ENCODE measurements at places on chromosomes 7 and 10.

- peak; percentile 30 for DNase-seq
Measured at GRCh38 chr10:28939281-28940157, 262.2 kb downstream of the BAMBI start.

GRCh38 chr10:108427146-108427545, 1262.6 kb upstream of the SORCS1 start:
- DNase-seq, result no peak

DNA sequence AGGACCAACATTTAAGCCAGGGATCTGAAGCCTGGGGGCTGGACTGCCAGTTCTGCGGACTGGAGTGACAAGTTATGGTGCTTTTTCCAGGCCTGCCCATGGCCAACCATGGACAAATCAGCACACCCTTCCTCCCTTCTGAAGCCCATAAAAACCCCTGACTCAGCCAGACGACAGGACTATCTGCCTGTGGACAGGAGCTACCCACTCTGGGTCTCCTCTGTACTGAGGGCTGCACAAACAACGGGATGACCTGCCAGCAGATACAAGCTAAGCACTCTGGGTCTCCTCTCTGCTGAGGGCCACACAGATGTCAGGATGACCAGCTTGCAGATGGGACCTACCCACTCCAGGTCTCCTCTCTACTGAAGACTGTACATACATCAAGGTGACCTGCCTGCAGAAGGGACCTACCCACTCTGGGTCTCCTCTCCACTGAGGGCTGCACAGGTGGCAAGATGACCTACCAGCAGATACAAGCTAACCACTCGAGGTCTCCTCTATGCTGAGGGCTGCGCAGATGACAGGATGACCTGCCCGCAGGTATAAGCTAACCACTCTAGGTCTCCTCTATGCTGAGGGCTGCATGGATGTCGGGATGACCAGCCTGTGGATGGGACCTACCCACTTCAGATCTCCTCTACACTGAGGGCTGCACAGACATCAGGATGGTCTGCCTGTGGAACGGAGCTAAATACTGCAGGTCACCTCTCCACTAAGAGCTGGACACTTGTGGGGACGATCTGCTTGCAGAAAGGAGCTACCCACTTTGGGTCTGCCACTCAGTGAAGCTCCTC, 110.1 kb upstream of the GPR22 start:
- DNase-seq, result no peak

- DNase-seq, result no peak
Measured at GRCh38 chr10:60299961-60300883, 89.5 kb downstream of the ANK3 start.

DNA sequence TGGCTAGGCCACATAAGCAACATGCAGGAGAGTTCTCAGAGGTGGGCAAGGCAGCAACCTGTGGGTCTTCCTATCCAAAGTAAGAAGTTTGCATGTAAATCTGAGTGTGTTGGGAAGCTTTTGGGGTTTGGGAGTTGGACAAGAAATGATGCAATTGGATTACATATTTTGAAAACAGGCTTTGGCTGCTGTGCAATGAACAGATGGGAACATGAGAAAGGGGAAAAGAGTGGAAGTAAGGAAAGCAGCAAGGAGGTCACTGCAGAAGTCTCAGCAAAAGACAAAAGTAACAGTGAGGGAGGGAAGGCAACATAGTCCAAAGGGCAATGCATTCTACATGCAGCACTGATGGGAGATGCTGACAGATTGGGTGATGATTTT, 61.1 kb upstream of the C10orf90 start:
- DNase-seq, result no peak

DNA sequence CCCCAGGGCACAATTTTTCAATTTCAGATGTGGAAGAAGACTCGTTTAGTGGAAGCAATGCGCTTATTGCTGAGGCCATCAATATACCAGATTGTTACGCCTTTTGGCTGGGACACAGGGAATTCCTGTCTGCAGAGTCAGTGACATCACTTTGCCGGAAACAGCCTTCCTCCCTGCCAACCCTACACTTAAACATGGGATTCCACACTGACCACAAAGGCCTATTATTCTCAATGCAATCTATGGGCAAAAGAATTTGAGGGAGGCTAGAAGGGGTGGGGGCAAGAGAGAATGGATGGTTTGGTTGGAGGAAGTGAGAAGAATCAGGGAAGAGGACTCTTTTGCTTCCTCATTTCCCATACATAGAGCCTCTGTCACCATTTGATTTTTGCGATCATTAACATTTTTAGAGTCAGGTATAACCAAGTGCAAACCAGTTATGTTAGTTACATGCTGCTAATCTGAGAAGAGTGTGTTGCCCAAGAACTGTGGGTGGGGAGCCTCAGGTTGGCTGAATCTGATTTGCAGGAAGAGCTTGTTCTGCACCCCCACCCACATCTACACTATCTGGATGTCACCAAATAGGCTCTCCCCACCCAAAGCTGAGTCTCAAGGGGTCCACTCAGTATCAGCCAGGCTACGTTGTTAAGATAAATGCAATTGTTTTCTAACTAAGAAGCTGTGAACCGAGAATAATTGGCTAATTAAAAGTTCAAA, 58.2 kb downstream of the ENTPD1 start:
- no peak for DNase-seq

DNA sequence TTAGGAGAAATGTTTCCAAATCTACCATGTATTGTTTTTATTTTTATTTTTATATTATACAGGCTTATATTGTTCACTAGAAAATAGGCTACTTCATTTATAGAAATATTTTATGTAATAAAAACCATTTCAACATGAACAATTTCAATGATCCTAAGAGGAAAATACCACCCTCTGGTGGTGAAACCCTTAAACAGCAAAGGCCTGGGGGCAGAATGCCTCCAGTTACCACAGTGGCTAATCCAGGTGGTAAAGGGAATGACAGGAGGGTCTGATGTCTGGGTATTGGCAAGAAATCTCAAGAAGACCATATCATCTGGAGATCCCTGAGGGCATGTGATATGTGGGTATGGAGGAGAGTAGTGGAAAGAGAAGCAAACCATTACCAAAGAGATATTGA, 19.3 kb downstream of the MACC1 start:
- DNase-seq, result no peak

GRCh38 chr7:25863005-25863728, 288.8 kb upstream of the NFE2L3 start:
- no peak for DNase-seq

DNA sequence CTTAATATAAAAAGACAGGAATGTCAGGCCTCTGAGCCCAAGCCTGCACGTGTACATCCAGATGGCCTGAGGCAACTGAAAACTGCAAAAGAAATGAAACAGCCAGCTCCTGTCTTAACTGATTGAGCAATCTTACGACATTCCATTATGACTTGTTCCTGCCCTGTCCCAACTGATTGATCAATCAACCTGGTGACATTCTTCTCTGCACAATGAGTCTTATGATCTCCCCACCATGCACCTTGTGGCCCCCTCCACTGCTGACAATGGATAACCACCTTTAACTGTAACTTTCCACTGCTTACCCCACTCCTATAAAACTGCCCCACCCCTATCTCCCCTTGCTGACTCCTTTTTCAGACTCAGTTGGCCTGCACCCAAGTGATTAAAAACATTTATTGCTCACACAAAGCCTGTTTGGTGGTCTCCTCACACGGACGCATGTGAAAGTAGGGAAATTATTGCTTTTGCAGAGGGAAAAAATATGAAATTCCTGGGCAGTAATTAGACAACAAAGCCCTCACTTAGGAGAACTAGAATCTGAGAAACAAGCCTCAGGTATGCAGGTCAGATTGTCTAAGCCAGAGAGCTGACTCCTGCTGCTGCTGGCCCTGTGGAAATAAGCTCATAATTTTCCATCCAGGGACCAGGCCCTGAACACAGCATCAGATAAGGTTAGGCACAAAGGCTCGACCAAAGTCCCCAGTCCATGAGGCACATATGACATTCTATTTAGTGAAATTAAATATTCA, 5.3 kb downstream of the CYP3A7 start:
- DNase-seq, result no peak

DNA sequence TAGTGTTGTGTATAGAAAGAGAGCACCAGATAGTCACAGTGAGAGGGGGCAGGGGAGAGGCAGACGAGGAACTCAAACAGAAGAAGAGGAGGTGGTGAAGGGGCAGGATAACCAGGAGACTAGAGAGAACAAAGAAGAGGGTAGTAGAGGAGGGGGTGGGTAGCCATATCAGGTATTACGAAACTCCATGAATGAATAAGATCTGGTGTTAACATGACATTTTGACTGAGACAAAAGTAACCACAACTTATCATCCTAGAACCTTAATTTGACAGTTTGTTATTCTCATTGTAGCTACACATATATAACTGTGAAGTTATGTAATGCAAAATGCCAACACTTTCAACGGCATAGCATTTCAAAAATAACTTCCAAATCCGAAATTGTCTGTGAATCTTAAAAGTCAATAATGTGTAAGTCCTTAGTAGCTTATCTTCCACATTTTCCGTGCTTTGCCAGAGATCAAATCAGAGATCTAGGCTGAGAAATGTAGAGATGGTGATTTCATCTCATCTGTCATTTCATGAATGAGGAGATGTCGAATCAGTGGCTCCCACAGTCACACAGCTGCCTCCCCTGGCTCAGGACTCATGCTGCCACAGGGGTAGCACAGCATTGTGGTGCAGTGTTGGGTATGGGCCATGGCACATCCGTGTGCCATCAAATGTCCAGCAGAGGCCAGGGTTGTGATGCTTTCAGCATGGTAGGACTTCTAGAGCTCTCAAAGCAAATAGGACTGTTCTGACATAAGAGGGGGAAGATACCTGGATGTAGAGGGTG, 202.1 kb downstream of the HECW1 start:
- no peak for DNase-seq

DNA sequence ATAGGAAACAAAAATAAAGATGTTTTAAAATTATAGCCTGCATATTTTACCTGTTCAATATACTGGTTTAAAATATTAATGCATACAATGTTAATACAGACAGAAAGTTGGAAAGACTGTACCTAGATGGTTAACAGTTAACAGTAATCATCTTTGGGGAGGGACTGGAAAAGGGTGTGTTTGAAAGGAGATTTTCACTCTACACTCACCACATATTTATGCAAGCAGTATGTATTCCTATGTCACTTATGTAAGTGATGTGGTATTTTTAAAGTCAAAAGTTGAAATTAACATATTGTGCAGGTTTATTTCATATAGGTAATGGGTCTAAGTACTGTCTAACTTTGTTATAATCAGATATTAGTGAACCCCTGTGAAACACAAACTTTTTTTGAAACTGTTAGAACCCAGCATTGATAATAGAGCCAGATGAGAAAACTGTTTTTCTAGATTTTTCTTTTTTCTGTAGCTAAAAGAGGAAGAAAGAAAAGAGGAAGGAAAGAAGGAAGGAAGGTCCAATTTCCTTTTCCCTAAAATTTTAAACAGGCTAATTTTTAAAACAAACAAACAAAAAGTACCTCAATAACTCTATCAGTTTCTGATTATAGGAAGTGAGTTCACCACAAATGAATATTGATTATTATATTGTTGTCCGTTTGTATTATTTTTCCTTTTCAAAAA, 9.0 kb upstream of the STARD3NL start:
- DNase-seq, result no peak

- no peak for DNase-seq
Measured at GRCh38 chr7:754531-755412, 27.7 kb upstream of the PRKAR1B start.

DNA sequence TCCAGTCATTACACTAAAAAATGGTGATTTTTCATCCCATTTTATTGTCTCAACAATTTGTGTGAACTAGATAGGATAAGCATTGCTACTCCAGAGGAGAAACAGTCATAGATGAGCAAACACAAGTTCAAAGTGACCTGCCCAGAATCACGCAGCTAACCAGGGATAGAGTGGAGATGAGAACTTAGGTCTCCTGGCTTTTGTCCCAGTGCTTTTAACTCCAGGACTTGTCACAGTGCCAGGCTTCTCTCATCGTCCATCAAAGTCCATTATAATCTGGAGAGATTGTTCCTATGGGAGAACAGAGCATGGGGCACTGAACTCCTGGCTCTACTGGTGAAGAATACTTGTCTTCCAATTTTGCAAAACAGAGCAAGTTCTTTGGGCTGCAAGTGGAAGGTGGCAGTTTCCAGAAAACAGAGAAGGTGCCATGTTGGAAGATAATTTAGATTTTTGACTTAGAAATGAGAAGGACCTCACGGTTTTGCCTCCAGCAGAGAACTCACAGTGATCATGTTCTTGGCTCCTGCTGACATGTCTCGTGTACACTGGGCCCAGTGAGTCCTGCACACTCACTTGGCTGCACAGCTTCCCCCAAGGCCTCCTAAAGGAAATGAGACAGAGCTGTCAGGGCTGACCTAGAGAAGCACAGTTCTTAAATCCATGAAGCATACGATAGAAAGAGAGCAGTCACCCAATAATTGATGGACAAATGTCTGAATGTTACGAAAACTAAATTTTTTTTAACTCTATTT, 322.9 kb upstream of the NRP1 start:
- no peak for DNase-seq

- no peak for DNase-seq
Measured at GRCh38 chr10:72692744-72692993, 726 bp downstream of the MCU start.

GRCh38 chr7:118312051-118312450, 87.5 kb downstream of the ANKRD7 start:
- DNase-seq, result no peak

DNA sequence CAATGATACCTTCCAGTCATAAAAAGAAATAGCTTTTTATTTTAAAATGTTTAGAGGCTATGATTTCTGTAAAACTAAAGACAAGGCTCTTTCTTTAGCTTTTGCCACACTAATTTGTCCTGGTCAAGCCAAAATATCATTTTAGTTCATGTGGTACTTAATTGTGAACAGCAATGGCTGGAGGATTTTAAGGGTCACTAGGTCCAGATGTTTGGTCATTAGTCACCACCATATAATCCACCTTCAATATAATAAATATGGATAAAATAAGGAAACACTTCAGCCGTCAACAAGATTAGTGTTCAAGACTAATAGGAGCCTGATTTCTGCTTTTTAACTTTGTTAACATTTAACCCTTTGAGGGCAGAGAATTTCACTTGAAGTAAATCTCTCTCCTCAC, 50.0 kb upstream of the HGF start:
- DNase-seq, result no peak

GRCh38 chr10:86319676-86320075, 46.9 kb downstream of the GRID1 start:
- DNase-seq, result no peak

DNA sequence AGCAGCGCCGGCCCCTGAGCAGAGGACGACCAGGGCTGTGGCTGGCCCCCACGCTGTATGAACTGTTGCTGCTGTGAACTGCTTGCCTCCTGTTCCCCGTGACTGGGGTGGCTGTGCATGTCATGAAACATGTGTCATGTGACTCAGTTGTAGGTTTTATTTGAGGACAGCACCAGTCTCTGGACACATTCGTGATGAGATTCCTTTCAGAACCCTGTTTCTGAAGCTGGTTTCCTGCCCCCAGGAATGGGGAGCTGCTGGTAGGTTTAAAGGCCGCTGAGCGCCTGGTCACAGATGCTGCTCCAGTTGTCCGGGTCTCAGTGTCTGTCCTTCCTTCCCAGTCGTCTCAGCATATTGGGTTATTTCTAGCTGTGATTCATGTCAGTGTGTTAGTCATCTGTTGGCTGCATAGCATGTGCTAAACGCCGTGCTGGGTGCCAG, 79.1 kb upstream of the PPIF start:
- DNase-seq, result no peak
